ENCODE measurements at places on chromosomes 2 and 18.

DNA sequence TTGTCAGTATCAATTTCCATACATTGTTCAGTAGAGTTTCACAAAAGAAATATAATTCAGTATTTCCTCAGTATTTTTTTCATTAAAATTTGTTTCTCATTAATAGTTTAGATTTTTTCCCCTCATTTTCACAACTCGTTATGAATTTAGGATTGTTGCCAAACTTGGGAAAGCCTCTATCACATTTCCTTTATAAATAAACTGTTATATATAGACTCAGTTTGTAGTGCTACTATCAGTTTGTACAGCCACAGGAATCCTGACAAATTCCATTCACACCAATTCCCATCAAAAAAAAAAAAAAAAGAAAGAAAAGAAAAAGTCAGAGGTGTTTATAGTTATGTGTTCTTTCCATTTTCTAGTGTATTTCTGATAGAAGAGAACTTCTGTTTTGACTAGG is 123.3 kb upstream of the DCC start:
- no peak for DNase-seq

GRCh38 chr2:104026725-104027124 is 827.2 kb upstream of the POU3F3 start:
- DNase-seq: no peak

DNA sequence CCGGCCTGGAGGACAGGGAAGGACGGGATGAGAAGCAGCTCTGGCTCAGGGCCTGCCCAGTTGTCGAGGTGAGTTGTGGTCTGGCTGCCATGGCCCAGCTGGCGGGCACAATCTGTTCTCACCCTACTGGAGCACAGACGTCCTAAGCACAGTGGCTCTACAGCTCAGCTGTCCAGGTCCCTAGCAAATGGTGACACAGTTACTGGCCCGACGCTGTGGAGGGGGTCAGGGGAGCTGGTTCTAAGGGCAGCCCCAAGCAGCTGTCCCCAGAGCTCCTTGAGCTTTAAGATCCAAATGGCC is 32.9 kb downstream of the KCNK3 start:
- no peak for DNase-seq

DNA sequence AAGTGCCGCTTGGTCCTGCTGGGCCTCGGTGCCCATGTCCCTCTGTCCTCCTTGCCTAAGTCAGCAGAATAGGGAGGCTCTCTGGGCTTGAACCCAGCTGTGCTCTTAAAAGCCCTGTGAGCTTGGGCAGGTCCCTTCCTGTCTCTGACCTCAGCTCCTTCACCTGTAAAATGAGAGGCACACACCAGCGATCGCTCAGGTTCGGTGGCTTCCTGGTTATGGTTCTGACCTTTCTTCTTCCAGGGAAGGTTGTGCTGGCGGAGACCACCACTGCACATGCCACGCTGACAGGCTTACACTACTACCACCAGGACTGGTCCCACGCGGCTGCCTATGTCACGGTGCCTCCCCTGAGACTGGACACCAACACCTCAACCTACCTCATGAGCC is 36.1 kb upstream of the MAPRE3 start:
- no peak for DNase-seq
